ENCODE measurements at places on chromosomes 2 and 18.

- no peak for DNase-seq
Measured at GRCh38 chr2:236173036-236173728, 5.0 kb upstream of the GBX2 start.

DNA sequence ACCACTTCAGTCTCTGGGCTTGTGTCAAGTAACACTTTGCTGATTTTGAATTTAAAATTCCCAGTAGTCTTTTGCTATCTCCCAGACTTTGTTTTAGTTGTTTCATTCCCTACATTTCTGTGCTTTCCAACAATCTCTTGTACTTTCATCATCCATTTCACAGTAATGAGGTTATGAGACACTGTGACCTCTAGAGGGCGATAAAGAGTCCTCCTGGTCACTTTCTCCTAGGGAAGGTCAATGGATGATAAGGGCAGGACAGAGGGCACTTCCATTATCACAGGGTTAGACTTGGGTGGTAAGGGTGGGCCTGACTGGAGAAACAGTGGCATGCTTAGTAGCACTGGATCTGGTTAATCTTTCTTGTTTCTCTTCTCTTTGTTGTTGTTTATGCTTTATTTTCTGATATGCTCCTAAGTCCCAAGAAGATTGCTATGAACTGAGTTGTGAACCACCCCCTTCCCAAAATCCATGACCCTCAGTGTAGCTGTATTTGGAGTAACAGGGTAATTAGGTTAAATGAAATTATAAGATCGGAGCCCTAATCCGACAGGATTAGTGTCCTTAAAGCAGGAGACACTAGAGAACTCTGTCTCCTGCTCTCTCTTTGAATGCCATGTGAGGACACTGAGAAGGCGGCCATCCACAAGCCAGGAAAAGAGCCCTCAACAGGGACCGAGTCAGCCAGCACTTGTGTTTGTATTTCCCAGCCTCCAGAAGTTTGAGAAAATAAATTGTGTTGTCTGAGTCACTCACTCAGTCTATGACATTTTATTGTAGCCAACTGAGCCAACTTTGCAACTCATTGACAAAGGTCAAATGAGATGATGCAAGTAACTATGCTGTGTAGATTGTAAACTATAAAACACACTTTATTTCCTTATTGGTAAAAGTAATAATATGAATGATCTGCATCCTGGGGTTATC lies 779.2 kb downstream of the CNTNAP5 start:
- DNase-seq: no peak

DNA sequence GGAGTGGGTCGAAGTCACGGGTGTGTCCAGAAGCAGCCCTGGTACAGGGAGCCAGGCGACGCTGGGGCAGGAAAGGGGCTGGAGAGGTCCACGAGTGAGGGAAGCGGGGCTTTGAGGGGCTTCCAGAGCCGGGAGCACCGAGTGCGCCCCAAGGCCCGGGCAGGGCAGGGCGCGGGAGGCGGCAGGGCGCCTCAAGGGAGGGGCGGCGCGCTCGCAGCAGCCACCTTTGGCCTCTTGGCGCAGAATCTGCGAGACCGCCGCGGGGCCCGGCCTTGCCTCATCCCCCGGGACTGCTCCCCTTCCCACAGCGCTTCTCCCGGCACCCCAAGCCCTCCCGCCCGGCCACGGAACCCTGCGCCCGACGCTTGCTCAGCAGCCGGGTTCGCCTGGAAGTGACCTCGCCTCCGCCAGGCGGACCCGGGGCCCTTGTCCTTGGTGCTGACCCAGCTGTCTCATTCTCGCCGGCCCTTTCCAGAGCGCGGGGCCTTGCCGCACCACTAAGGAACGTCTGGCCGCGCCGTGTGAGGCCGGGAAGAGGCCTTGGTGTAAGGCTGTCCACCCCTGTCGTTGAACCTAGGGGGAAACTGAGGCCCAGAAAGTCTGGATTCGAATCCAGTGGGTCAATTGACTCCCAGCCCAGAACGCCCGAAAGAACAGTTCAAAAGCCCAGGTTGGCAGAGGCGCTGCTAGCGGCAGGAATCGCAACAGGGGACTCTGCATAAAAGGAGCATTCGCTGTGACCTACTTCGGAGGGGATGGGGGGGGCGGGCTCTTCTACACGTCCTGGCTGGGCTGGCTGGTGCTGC lies 584 bp upstream of the DNER start:
- peak; percentile 21 for DNase-seq

GRCh38 chr2:138157372-138157771 lies 193.1 kb downstream of the HNMT start:
- DNase-seq: no peak

DNA sequence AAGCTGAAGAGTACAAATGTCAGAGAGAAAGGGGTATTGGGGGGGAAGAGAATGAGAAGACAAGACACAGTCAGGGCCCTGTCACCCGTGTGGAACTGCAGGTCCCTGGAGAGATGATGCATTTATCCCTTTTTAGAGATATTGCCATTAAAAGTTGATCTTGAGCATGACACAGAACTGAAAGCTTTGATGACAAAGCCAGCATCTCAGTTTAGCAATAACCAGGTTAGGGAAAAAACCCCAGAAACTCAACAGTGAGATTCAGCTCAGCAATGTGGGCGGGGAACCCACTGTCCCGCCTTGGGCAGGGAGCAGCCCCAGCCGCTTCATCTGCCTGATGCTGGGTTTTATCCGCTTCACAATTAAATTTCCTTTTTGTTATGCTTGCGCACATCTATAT lies 181.1 kb downstream of the NEDD4L start:
- DNase-seq: no peak

- no peak for DNase-seq
Measured at GRCh38 chr2:221129657-221130056, 442.4 kb downstream of the EPHA4 start.

DNA sequence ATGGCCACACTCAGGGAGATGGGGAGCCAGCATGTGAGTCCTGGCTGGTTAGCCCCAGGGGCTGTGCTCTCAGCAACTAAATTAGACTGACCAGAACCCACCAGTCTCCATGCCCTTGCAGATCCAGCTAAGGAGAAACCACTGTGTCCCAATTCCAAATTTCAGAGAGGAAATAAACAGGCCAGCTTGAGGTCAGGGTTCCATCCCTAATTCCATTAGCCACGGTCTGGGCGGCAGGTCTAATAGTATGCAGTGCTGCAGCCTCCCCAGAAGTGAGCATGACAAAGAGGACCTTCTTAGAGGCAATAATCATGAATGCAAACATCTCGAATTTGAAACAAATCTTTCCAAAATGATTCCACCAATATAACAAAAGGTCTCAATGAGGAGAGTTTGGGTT lies 671.2 kb downstream of the BCL11A start:
- DNase-seq: no peak

DNA sequence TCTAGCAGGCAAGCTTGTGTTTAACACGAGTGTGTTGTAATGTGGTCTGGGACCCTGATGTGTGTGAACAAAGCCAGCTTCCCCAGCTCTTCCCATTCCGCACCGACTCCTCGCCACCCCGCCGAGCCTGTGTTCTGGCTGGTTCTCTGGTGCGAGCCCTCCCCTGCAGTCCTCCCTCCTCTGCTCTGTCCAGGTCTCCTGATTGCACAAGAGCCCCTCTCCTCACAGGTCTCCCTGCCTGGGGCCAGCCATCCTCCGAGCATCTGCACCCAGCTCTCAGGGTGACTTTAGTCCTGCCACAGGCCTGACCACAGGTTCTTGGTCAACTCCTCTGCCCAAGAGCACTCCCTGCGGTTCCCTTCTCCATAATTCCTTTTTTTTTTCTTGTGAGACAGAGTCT lies 13.2 kb downstream of the SLC66A3 start:
- no peak for DNase-seq

- DNase-seq: no peak
Measured at GRCh38 chr2:235983016-235983415, 185.2 kb downstream of the GBX2 start.

DNA sequence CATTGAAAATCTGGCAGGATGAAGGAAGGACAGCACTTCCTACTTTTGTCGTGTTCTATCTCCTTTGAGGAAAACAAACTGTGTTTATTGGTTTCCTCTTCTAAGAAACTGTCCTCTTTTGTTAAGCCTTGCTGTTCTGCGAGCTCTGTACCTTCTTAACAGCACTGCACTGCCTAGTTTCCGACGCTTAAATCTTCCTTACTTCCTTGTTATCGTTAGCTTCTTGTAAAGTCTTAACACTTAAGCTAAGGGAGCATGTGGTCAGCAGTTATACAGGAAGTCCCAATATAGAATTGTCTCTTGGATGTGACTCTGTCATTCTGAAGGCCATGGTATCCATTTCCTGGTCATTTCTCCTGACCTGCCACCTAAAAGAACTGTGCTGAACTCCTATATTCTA lies 552.8 kb upstream of the NRP2 start:
- DNase-seq: no peak

- DNase-seq: no peak
Measured at GRCh38 chr2:47339745-47340541, 63.0 kb upstream of the MSH2 start.

- DNase-seq: peak; percentile 8
Measured at GRCh38 chr2:186995092-186995491, 146.1 kb upstream of the ZSWIM2 start.

DNA sequence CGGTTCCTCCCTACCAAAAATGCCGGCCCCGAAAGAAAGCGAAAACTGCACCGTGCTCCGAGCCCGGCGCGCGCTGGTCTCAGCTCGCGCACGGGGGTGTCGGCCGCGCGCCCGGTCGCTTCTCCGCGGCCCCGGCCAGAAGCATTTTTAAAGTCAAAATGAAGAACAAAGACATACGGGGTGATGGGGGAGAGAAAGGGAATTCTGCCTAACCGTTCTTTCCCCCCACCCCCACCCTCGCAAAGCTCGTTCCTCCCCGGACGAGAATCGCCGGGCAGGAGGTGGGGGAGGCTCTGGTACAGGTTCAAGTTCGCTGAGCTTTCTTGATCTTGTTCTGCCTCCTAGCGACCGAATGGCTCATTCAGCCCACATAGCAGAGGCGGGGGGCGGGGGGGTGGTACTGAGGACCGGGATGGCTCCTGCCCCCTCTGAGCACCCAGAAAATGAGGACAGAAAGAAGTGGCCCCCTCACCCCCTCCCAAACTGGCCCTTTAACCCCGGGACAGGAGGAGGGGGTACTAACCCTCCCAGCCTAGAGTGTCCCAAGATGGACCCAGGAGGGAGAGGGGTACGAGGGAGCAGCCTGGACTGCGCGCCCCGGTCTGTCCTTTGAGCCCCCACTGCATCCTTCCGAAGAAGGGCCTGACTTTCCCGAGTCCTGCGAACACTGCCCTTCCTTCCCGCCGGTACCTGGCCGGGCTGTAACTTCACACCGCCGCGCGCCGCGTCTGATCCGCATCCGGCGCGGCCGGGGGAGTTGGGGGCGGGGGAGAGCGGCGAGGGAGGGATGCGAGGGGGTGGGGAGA lies 3.1 kb downstream of the BCL11A start:
- peak; percentile 70 for DNase-seq

- no peak for DNase-seq
Measured at GRCh38 chr2:138867341-138867740, 87.2 kb upstream of the NXPH2 start.

GRCh38 chr2:64837925-64838641 lies 151.1 kb upstream of the SLC1A4 start:
- DNase-seq: no peak

- DNase-seq: no peak
Measured at GRCh38 chr2:37632310-37632709, 39.1 kb downstream of the CDC42EP3 start.

- no peak for DNase-seq
Measured at GRCh38 chr18:43917520-43917919, 640.2 kb upstream of the SYT4 start.
